D721Med (cell line): ENCODE measurements at places on chromosomes 11 and 22.
A peak's percentile ranks its signal among the peaks of the same experiment; 100 is the strongest.

DNA sequence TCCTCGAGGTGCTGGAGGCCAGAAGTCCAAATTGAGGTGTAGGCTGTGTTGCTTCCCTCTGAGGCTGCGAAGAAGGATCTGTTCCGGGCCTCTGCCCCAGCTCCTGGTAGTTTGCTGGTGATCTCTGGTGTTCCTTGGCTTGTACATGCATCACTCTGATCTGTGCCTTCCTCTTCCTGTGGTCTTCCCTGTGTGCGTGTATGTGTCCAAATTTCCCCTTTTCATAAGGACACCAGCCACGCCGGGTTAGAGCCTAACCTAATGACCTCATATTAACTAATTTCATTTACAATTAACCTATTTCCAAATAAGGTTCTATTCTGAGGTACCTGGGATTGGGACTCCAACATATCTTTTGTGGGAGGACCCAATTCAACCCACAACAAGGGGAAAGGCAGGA lies 21.5 kb downstream of the RIBC2 start:
- no peak for DNase-seq

DNA sequence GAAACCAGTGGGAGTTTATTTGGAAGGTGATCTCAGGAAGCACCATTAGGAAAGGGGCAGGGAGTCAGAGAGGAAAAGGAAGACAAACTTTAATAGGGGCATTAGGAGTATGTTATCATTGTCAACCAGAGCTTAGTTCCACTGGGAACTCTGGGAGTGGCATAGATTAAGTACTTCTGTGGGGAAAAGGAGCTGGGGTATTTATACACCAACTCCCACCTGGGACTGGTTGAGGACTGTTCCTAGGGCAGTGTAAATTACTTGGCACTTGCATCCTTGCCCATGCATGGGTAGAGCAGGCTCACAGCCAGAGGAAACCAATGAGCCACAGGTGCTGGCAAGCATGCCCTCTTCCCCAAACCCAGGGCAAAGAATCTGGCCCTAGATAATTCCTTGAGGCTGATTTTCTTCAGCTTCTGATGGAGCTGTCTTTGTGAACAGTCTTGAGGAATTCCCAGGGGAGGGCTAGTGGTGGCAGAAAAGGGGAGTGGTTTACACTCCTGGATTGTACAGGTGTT lies 541.2 kb downstream of the MIAT start:
- DNase-seq: no peak

GRCh38 chr11:102470251-102470650 lies 17.7 kb upstream of the TMEM123 start:
- no peak for DNase-seq

- no peak for DNase-seq
Observed at GRCh38 chr22:34858066-34858465, 207.9 kb upstream of the ISX start.

- no peak for DNase-seq
Observed at GRCh38 chr22:42269432-42270175, 849 bp downstream of the TCF20 start.

DNA sequence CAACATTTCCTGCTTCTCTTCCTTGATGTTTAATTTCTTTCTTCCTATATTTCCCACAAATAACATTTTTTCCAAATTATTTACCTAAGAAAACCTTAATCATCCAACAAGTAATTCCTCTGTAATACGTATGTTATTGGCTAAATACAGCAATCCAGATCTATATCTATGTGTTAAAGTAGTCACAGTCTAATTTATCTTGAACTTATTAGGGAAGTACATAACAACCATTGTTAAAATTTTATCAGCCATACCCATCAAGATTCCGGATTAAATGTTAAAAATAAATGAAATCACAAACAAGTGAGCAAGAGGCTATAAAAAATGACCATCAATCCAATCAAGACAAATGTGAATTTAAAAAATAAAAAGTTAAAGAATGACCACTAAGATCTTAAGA lies 36.5 kb downstream of the RRAS2 start:
- no peak for DNase-seq

GRCh38 chr22:21753374-21754111 lies 17.9 kb upstream of the YPEL1 start:
- DNase-seq: no peak

GRCh38 chr22:26259510-26259909 lies 90.2 kb downstream of the SEZ6L start:
- DNase-seq: no peak

GRCh38 chr11:123853038-123853437 lies 32.4 kb downstream of the TMEM225 start:
- no peak for DNase-seq

GRCh38 chr11:134361661-134362060 lies 29.9 kb downstream of the GLB1L2 start:
- DNase-seq: no peak

DNA sequence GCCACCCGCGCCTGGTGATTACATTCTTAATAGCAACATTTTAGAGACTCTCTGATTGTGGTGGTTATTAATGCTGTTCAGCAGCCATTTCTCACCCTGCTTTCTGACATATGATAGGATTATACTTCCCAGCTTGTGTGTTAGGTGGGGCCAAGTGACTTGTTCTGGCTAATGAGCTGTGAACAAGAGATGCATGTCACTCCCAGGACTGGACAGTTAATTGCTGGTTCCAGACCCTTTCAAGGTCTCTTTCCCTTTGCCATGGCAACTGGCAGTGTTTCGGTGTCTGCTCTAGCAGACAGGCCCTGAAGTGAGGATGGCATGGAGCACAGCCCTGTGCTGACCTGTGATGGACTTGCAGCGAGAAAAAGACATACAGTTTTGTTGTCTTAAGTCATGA lies 8.9 kb upstream of the PTPRJ start:
- DNase-seq: no peak

- peak; percentile 29 for DNase-seq
Observed at GRCh38 chr11:36258730-36259360, 30.4 kb downstream of the COMMD9 start.

GRCh38 chr11:97033178-97033577 lies 643.4 kb downstream of the JRKL start:
- no peak for DNase-seq

- DNase-seq: no peak
Observed at GRCh38 chr11:109940816-109941215, 152.4 kb upstream of the ZC3H12C start.

GRCh38 chr11:12087075-12088004 lies 23.1 kb upstream of the MICAL2 start:
- DNase-seq: no peak

- DNase-seq: peak; percentile 63
Observed at GRCh38 chr11:40293655-40294348, 1165.7 kb downstream of the LRRC4C start.

- DNase-seq: no peak
Observed at GRCh38 chr11:29364006-29364405, 652.8 kb downstream of the KCNA4 start.

DNA sequence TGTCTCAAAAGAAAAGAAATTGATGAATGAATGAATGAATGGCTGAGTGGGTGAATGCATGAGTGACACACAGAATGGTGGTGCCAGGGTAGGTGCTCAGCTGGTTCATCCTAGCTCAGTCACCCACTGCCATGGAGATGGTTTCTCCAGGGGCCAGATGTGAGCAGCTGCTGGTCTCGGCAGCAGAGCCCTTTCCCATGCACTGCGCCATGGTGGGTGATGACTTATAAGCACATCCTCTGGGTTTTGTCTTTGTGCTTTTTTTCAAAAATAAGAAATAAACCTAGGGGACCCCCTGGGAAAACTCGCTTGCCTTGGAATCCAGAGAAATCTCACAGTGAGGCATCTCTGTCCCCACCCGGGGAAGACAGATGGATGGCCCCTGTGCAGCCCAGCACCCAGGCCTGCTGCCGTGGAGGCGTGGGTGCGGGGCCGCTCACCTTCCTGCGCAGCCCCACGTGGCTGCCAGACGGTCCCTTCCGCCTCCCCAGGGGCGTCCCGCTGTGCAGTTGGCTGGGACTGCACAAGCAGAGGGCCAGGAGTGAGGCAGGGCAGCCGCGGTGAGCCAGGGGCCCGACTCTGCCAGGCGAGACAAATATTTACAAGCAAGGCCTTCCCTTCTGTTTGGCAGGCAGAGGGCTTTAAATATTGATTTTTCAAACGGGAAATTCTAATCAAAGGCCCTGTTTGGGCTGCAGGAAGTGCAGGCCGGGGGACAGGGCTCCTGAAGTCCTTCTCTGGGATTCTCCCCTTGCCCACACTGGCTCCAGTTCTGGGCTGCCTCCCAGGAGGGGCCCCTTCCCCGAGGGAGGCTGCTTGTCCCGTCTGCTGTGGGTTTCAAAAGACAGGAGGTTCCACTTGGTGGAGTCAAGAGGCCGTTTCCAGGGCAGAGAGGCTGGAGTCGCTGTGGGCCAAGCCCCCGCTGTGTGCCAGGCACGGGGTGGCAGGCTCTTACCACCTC lies 24.3 kb downstream of the MPPED1 start:
- DNase-seq: no peak

GRCh38 chr11:123055191-123055901 lies 6.6 kb downstream of the HSPA8 start:
- no peak for DNase-seq

DNA sequence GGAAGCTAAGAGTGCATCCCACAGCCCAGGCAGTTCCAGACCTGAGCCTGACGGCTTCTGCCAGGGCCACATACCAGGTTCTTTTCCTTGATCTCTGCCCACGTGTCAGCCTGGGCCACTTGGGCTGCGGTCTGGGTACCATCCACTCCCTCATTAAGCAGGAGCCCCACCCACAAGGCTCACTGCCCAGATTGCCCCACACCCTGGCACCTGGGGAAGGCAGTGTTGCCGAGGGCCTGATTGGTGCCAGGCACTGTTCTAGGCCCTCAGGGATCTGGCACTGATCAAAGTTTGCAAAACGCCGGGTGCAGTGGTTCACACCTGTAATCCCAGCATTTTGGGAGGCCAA lies 15.4 kb downstream of the GGA1 start:
- no peak for DNase-seq

GRCh38 chr11:88531831-88532230 lies 194.3 kb upstream of the CTSC start:
- DNase-seq: no peak

DNA sequence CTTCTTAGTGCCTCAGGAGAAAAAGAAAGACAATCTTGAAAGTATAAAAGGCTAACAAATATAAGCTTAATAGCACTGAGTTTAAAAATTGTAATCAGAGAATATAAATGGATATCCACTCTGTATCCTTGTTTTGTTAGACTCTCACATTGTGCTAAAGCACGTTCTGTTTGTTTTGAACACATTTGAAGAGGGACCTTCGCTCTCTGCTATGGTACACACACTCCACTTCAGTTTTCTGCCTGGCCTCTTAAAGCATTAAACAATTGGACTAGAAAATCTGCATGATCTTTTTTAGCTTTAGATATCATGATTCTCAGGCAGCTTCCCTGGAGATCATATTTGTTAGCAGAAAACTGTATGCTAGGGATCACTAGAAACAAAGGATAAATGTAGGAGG lies 40.3 kb upstream of the PGR start:
- DNase-seq: no peak

- no peak for DNase-seq
Observed at GRCh38 chr11:6249770-6250555, 9.7 kb upstream of the CCKBR start.

DNA sequence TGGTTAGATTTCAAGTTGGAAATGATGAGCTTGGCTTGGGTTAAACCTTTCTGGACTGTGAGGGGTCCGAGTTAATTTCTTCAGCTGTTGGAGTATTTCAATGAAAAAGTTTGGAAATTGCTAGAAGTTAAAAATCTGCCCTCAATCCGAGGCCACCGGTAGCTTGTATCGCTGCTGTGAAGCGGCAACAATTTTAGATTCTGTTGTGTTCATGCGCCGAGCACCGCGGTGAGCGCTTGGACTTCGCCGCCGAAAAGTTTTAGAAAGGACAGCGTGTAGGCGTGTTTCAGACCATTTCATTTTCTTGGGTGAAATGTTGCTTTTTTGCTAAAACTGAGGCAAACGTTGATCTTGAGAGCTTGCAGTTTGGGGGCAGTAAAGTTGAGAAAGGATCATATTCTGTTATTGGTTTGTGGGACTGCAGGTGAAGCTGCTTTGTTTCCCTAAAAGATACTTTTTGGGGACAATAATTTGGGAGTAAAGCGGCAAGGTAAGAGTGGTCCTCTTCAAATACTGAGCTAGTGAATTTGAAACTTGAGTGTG lies 928 bp downstream of the FBXO7 start:
- no peak for DNase-seq

DNA sequence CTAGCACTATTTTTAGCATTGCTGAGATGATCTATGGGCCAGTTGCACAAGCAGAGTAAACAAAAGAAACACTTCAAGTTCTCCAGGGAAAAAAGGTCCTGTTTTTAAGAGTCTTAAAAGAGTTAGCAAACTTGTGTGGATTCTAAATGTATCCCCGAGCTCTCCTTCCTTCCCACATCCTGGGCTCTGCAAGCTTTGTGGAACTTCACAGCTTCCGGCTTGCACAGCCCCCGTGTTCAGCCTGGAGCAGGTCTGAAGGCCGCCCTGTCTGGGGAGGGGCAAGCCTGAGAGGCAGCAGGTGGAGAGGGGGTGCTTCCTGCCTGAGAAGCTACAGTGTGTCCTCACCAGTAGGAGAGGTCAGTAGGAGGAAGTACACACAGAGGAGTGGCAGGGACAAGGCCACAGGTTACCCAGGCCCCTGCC lies 35.1 kb upstream of the SUSD2 start:
- DNase-seq: no peak

GRCh38 chr22:19499236-19499879 lies 19.6 kb downstream of the CDC45 start:
- no peak for DNase-seq
